Right cardiac atrium (tissue), 5 donors: ENCODE measurements at places on chromosomes 5 and 9. TPM values are rescaled to one million over a fixed set of nuclear protein-coding genes. Genes with fewer than 3 reads are reported as not detected.

Gene SLC6A7
- total RNA-seq, result not detected

Gene EDIL3
- 6.8 TPM for total RNA-seq

Gene SLCO6A1
- not detected for total RNA-seq

Gene CDK5RAP2
- 63.6 TPM for total RNA-seq

Gene SLC36A3
- total RNA-seq, result not detected

Gene SHOC1
- not detected for total RNA-seq

Gene PCDHGB2
- 4.2 TPM for total RNA-seq
